Fibroblast of skin of left biceps (primary cell): ENCODE measurements at places on chromosomes 1 and 21.

- DNase-seq, result no peak
Measured at GRCh38 chr1:5877683-5878530, 114.3 kb downstream of the NPHP4 start.

DNA sequence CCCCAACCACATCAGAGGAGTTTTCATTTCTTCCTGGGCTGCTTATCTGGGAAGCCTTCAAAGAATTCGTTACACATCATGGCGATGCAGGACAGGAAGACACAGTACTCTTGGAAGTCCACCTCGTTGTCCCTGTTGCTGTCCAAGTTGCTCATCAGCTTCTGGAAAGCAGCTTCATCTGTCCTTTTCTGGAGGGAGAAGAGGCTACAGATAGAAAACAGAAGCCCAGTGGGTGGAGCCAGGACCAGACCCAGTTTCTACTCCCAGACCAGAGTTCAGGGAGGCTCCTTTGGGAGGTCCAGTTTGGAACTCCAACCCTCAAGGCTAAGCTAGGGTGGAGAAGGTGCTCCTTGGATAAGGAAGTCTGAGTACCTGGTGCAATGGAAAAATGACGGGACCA lies 1.9 kb downstream of the S100A4 start:
- no peak for DNase-seq

DNA sequence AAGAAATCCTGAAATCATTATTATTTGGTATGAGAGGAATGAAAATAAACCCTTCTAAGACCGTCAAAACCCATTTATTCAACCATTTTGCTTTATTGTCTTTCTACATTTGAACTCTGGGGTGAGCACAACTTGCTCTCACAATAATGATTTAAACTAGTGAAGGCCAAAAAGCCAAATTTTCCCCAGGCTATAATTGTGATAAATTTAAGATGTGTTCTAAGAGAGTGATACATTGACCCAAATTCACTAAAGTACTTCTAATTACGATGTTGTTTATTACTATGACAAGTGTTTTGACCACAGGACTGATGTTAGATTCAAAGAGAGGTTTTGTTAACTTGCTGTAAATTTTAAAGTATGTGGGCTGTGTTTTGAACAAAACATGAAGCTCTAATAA lies 670.9 kb upstream of the NR5A2 start:
- DNase-seq, result no peak

GRCh38 chr1:84402060-84402459 lies 3.8 kb downstream of the DNASE2B start:
- DNase-seq, result no peak

DNA sequence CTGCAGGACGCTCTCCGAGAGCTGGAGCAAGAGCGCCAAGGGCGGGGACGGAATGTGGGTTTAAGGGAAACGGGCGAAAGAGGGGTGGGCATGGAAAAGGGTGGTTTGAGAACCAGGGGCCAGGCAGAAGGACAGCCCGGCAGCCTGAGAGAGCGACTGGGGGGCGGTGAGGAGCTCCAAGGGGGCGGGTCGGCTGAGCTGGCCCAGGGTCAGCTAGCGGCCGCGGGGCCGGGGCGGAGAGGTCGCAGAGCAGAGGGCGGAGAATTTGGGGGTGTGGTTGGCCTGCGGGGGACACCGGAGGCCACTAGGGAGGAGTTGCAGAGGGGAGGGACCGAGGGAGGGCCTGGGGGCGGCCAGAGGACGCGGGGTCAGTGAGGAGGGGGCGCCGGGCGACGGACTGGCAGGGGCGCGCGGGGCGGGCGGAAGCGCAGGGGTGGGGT lies 54.7 kb downstream of the NDUFS5 start:
- DNase-seq, result no peak

GRCh38 chr1:6580593-6581409 lies 1.0 kb downstream of the ZBTB48 start:
- no peak for DNase-seq

GRCh38 chr1:71645015-71645414 lies 564.2 kb upstream of the ZRANB2 start:
- no peak for DNase-seq

DNA sequence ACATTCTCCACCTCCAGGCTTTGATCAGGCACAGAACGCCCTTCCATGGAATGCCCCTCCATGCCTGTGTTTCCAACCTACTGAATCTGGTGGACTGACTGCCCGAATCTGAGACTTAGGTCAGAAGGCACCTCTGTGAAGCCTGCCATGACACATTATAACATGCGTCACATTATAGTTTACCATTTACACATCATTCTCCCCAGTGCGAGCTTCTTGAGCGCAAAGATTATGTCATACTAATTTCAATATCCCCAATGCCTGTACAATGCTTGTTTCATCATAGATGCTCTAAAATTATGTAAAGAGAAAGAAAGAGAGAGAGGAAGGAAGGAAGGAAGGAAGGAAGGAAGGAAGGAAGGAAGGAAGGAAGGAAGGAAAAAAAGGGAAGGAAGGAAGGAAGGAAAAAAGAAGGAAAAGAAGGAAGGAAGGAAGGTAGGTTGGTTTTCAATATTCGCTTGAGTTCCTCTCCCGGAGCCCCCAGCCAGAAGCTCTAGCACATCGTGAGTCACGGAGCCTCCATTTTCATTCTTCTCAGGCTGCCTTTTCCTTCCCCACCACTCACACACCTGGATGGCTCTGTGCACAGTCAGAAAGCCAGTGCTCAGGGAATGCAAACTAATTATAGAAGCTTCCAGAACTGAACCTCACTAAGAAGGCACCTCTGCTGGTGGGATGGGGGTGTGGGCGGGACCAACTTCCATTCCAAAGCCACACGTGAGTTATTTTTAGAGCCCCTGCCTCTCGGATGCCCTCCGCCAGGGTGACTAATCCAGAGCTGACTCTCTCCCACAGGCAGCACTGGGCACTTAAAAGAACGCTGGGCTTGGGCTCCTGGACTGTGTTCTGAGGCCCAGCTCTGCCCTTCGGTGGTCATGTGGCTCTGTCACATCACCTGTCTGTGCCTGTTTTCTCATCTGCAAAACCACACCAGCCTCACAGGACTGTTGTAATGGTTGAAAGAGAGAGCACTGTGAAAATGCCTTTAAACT lies 27.4 kb downstream of the LAMB3 start:
- DNase-seq, result no peak

GRCh38 chr1:193533853-193534252 lies 347.4 kb upstream of the B3GALT2 start:
- no peak for DNase-seq

DNA sequence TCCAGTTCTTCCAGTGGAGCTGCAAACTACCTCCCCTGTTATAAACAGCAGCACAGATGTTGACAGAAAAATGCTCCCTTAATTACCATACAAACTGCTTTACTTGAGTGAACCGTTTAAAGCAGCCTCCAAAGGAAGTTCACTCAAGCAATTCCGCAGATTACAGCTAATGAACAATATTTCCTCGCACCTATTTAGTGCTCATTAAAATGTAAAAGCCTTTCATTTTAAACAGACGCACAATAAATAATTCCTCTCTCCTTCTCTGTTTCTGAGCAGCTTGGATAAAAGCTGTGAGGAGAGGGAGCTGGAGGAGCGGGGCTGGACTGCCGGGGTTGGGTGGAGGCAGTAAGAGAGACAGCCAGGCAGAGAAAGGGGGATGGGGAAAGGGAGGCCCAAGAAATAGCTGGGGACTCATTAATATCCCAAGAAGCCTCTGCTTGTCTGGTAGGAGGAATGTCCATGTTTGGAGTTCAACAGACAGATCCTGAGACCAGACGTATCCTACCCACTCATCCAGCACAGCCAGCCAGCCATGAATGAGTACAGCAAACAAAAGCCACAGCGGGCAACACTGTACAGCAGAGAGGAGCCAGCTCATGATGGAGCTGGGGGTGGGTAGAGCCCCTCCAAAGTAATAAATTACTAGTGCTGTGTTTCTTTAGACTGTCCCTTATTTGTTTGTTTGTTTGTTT lies 227.7 kb downstream of the GPATCH2 start:
- DNase-seq, result no peak

GRCh38 chr1:161986328-161986727 lies 37.3 kb downstream of the OLFML2B start:
- no peak for DNase-seq

GRCh38 chr1:195185321-195185720 lies 1422.9 kb downstream of the KCNT2 start:
- DNase-seq, result no peak

DNA sequence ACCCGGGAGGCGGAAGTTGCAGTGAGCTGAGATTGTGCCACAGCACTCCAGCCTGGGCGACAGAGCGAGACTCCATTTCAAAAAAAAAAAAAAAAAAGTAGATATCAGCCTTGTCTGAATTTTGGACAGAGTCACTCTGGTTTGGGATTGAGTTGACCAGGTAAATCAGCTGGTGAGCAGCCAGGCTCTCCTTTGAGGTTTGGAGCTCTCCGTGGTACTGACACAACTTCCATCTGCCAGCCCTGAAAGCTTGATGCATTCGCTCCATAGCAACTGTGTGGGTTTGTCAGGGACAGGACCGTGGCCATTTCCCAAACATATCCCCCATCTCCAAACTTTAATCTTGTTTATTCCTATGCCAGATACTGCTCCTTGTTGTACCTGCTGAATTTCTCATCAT lies 155.2 kb downstream of the DMRTA2 start:
- no peak for DNase-seq
